ENCODE measurements at places on chromosomes 1 and 21.
A peak's percentile ranks its signal among the peaks of the same experiment; 100 is the strongest.

DNA sequence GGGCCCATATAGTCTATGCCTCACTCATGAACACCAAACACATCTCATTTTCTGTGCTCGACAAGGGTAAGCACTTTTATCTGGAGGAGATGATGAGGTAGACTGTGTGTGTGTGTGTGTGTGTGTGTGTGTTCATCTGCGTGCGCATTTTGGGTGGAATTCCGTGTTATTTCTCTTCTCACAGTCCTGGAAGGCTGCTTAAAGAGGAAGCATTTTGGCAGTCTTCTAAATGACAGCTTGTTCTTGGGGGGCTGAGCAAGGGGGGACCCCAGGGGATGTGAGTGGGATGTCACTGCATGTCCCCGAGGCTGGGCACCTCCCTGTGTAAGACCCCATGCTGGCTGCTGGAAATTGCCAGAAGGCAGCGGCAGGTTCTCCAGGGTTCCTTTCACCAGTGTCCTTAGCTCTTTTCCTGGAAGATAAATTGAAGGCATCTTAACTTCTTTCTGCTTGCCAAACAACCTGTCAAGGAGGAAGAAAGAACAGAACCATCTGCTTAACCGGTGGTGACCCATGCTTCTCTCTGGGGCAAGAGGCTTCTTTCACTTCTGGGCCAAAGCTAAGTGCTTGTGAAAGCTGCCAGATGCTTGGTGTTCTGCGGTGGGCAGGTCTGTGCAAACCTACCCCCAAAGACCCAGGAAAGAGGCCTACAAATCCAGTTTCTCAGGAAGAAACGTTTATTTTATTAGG is 9.9 kb upstream of the RD3 start:
- no peak for DNase-seq

GRCh38 chr1:48936436-48936835 is 159.7 kb upstream of the BEND5 start:
- no peak for DNase-seq

GRCh38 chr1:212244441-212244840 is 40.8 kb upstream of the PPP2R5A start:
- no peak for DNase-seq

DNA sequence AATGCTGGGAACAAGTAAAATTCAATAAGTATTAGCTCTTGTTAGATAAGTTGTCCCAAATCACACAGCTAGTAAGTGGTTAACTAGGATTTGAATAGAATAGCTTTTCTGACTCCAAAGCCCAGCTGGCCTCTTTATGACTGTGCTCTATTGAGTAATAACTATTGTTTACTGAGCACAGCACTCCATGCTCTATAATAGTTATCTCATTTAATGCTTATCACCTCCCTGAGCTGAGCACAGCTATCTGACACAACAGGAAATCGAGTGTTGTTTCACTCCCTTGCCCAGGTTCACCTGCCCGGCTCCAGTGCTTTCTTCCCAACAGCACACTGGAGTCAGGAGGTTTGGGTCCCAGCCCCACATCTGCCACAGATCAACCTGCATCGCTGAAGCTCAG is 38.8 kb upstream of the STMN1 start:
- no peak for DNase-seq

- DNase-seq = no peak
Measured at GRCh38 chr1:118504221-118504644, 319.2 kb upstream of the SPAG17 start.

- no peak for DNase-seq
Measured at GRCh38 chr1:78536427-78536826, 45.7 kb downstream of the PTGFR start.

DNA sequence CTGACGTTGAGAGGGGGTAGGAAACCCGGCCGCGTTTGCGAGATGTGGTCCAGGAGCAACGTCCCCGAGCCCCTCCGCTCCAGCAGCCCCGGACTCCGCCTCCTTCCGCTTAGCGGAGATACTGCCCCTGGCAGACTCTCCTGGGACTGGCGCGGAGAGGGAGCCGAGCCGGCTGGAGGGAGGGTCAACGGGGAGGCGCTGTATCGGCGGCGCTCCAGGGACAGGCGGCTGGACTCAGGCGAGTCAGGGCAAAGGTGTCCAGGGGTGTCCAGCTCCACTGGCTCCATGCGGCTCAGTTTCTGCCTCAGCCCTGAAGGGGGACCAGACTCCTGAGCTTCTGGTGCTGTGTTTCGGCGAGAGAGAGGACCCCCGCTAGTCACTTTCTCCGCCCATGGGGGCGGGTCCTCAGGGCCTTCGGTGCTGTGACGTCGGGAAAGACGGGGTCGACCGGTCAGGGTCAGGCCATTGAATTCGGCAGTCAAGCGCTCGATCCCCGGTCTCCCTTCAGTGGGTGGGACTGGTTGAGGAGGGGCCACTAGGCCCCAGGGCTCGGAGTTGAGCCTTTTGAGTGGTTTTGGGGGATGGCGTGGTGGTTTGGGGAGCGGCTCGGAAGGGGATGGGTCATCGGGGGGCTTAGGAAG is 2.8 kb upstream of the LIX1L start:
- DNase-seq = no peak

- no peak for DNase-seq
Measured at GRCh38 chr1:14479865-14480264, 118.6 kb upstream of the KAZN start.

- peak; percentile 66 for DNase-seq
Measured at GRCh38 chr1:228102791-228103620, at the start of gene C1orf35. TSS of gene C1orf35 (minus strand) at chr1:228103325. CDS start at chr1:228103227, 98 bp downstream.

GRCh38 chr1:226210571-226211176 is 12.8 kb upstream of the MIXL1 start:
- no peak for DNase-seq

DNA sequence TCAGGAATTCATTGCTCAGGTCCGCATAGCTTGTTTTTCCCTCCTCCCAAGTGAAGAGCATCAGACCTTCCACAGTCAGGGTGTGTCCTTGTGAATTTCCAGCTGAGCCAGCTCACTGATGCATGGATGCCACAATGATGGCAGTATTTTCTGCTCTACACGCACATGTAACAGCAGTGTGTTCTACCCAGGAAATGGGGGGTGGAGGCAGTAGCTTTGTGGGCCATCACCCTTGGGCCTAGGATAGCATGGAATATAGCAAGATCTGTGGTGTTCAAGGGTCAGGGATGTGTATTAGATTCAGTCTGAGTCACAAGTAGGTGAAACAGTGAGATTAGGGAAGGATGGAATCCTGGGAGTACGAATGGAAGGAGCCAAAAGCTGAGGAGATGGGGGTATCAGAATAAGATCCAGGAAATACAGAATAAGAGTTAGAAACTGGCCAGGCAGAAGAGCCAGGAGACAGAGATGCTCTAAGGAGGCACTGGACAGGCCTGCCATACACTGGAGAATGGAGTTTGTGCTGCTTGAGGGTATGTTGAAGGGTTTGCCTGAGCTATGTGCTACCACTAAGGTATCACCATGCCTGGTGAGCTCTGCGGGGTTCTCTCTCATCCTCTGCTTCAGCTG is 90.6 kb upstream of the CNIH3 start:
- DNase-seq = no peak

DNA sequence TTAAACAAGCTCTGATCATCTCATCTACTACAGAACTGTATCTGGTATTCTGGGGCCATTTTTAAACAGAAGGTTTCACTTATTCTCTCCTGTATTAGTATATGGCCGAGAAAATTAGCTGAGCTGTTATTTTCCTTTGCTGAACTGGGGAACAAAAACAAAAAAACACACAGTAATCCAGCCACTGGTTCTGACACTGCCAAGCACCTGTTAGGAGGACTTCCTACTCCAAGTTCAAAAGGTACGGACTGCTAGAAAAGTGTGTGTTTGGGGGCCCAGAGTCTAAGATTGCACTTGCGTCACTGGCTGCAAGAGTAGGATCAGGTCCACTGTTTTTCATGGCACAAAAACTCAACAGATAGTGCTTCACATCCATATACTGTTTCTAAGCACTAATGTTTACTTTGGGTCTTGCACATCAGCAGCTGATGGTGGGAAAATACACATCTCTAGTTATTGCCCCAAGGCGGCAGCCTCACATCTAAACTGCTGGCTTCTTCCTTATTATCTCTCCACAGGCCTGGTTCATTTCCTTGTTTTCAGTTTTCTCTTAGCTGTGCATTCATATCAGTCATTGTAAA is 226.1 kb downstream of the FGGY start:
- DNase-seq = no peak

GRCh38 chr1:149844101-149844500 is 55.3 kb upstream of the BOLA1 start:
- DNase-seq = no peak

GRCh38 chr1:186901631-186902030 is 72.9 kb downstream of the PLA2G4A start:
- DNase-seq = no peak

DNA sequence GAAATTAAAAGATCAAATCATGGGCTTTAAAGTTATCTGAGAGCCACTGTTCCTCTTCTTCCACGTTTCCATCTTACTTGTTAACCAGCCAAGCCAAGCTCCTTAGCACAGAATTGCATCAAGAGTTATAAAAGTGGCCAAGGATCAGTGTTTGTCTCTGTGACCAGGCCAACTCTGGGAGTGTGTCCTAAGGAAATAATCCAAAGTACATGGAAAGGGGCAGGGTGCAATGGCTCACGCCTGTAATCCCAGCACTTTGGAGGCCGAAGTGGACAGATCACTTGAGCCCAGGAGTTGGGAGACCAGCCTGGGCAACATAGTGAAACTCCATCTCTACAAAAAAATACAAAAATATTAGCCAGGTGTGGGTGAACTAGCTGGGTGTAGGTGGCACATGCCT is 10.0 kb upstream of the MPZL1 start:
- DNase-seq = no peak

DNA sequence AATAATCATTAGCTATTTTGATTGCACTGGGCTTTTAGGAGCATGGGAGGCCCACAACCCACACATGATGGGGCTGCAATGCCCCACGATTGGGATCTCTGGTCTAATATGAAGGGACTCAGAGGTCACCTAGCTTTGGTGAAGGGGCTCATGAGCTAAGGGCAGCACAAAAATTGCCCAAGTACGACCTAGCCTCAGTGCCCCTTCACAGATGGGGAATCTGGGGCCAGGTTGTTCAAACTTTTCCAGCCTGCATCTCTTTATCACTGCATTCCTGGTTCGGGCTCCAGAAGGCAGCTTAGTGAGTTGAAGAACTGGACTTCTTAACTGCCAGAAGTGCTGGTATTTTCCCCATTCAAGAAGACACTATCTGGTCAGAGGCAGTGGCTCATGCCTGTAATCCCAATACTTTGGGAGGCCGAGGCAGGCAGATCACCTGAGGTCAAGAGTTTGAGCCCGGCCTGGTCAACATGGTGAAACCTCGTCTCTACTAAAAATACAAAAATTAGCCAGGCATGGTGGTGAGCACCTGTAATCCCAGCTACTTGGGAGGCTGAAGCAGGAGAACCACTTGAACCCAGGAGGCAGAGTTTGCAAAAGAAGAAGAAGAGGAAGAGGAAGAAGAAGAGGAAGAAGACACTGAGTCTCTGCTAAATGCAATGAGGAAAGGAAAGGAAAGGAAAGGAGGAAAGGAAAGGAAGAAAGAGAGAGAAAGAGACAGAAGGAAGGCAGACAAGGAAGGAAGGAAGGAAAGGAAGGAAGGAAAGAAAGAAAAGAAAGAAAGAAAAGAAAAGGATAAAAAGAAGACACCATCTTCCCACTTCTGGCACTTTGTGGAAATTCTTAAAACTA is 258.5 kb upstream of the IRF2BP2 start:
- no peak for DNase-seq

DNA sequence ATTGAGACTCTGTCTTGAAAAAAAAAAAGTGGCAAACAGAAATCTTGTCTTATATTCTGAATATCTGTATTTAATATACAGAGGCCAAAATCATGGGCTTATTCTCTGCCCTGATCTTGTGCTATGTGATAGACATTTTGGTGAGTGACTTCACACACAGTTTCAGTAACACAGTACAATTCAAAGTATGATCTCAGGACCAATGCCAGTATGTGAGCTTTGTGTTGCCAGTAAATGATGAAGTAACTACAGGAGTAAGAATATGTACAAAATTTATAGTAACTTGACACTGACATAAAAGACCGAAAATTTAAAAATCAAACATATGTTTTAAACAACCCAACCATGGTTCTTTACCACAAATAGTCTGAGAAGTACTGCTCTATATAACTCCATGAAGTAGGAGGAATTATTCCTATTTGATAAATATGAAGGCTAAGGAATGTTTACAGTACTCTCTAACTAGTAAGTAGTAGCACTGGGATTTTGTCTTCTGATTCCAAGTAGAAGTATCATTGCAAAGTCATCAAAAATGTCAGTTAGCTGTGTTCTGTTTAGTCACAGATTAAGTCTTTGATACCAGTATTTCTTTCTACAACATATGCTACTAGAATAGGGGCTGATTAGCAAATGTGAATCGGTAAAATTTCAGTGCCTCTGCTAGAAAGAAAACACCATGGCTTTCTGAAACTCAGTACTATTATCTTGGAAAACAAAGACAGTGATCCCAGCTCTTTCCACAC is 25.3 kb downstream of the DPH5 start:
- no peak for DNase-seq

- DNase-seq = no peak
Measured at GRCh38 chr1:1946540-1946939, 27.5 kb upstream of the TMEM52 start.

GRCh38 chr1:204350312-204350711 is 9.4 kb downstream of the PLEKHA6 start:
- DNase-seq = no peak

DNA sequence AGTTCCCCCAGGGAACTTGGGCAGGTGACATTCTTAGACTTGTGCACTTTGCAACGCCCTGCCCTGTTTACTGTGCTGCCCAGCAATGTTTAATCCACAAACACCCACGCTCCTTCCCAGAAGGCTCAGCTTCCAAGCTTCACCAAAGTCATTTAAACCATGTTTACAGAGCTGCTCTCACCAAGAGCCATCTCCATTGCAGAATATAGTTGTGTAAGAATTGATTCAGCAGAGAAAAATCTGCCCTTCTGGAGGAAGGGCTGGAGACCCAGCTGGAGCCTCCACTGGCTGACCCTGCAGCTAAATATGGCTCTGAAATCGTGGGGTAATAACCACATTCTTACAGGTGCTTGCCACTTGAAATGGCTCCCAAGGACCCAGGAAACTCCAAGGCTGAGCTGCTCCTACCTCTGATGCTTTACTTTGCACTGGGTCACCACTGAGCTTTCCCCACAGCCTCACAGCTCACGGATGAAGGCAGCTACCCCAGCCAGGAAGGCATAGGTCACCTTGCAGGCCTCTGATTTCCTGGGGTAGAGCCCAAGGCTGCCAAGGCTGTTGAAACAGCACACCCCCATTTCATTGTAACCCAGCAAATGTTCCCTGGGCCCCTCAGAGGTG is 8.7 kb downstream of the CAPN2 start:
- no peak for DNase-seq

DNA sequence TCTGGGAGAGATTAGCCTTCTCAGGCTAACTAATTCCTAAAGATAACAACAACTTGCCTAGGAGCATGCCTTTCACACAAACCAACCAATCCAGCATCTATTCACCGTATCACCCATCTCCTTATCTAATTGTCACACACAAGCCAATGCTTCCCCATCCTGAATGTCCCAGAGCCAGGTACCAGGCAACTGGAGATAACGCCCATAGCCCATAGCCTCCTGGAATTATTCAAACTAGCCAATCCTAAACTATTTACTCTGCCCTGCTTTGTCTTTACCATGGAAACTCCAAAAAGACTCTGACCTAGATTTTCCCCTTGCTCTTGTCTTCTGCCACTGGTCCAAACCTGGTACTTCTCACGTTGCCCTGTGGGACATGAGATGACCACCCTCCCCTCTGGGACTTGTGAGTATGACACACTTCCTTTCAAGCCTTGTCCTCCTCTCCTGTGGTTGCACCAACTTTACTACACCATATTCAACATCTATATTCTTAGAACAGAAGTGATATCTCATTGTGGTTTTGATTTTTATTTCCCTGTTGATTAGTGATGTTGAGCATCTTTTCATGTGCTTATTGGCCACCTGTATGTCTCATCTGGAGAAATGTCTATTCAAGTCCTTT is 8.8 kb upstream of the ATG4C start:
- DNase-seq = no peak
